NCI-H1048 (cell line): ENCODE measurements at places on chromosomes 12 and 14.

GRCh38 chr12:131375261-131375971, 335.5 kb upstream of the SFSWAP start:
- DNase-seq: no peak

GRCh38 chr14:63960926-63961567, 108.2 kb downstream of the SYNE2 start:
- DNase-seq: no peak

GRCh38 chr14:72332046-72332445, 399.8 kb downstream of the RGS6 start:
- DNase-seq: no peak

DNA sequence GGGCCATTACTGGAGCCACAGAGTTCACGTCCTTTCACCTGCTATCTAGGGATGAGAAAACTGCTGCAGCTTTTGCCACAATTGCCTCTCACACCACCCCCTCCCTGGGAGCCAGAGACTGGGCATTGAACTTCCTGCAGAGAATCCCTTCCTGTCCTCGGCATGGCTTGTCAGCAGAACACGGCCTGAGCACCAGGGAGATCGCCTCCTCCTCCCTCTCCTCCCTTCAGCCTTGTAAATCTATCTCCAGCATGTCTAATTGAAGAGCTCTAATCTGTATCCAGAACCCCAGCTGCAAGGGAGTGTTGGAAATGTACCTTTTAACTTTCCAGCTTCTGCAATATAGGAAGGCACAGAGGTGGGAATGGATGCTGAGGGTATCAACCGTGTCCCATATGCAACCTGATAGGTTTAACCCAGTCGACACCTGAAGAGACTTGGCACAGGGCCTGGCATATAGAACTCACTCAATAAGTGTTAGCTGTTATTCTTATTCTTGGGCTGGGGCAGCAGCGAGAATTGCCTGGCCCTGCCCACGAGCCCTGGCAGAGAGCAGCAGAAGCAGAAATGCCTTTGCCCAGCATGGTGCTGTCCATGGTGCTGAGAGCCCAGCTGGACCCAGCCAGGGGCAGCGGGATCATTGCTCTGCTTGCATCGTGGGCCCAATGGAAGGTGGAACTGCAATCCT, 26.8 kb downstream of the TMEM63C start:
- DNase-seq: peak; percentile 24

DNA sequence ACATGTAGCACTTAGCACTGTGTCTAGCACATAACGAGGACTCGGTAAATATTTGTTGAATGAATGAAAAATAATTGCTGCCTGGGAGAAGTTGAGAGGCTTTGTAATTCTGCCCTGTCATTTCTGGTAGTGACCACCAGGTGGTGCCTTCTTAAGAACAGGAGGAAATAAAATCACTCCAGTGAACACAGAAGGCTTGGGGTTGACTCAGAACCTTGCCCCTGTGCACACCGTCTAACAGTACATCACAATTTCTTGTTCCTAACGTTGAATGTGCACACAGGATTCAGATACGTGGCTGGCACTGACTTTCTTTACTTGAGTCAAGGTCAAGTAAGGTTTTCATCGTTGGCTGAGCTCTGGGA, 91.8 kb downstream of the RGS6 start:
- DNase-seq: no peak

DNA sequence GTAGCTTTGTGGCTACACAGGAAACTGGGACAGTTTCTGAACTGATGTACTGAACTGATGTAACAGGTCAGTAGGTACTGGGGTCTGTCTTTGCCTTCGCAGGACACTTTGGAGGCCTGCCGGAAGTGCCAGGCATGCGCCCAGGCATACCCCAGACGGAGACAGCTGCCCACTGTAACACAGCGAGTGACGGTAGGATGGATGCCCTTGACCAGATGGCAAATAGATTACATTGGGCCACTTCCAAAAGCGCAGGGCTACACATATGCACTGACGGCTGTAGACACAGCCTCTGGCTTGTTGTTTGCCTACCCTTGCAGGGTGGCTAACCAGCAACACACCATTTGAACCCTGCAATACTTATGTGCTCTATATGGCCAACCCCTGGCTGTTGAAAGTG, 94.1 kb upstream of the TMPO start:
- DNase-seq: no peak

- DNase-seq: no peak
Measured at GRCh38 chr14:68785534-68786490, 7.1 kb downstream of the ZFP36L1 start.

- DNase-seq: no peak
Measured at GRCh38 chr12:6340745-6341416, 995 bp downstream of the TNFRSF1A start.

DNA sequence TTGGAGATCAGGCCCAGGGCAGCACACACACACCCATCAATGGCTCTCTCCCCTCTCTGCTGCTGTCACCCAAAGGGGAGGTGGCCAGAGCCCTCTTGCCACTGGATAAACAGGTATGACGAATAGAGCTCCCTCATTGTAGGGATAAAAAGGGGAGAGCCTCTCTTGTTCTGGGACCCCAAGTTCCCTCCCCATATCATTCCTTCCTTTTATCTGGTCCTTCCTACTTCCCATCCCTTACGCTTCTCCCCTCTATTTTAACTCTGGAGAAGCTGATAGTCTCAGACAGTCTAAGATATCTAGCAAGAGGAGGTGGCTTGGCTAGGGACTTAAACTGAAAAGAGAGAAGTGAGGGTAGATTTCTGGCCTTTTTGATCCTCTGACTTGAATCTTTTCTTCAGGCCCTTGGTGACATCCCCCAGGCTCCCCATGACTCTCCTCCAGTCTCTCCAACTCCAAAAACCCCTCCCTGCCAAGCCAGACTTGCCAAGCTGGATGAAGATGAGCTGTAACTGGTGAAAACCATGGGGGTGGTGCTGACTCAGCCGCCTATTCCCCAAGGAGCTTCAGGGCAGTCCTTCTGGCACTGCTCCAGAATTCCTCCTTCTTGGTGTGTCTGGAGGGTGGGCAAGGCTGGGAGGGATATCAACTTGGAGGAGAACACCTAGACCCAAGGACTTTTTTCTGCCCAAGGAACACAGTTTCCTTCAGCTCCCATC, 5.3 kb downstream of the ARHGEF25 start:
- no peak for DNase-seq

DNA sequence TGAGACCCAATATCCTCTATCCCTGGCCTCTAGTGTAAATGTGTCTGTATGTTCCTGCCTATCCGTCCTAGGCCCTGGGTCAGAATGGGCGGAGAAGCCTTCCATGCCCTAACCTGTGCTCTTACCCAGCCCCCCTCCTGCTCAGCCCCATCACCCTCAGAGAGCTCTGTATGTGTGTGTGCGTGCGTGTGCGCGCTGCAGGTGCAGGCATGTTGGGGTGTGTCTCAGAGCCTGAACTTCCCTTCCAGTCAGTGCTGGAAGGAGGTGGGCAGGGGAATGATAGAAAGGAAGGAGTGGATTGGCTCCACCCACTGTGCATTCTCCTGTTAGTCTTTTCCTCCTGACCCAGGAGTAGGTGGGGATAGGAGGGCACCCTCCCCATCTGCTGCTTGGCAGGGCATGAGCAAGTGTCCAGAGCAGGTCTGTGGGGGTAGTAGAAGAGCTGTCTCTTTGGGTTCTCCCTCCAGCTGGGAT, 7.2 kb downstream of the NAB2 start:
- DNase-seq: no peak

DNA sequence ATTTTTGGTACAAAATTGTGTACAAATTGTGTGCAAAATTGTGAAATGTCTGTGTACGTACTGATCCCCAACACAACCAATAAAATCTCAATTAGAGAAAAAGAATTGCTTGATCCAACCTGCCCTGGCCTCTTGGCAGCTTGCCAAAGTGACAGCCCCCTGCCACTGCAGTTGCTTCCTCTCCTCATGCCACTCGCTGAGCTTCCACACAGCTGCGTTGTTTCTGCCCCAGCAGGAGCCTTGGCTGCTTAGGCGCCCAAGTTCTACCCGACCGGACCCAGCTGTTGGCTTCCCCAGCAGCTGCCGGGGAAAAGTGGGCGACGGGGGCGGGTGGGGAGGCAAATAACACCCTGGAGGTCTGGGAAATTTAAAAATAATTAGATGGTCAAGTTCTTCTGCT, 171.8 kb upstream of the ATF7IP start:
- DNase-seq: no peak

DNA sequence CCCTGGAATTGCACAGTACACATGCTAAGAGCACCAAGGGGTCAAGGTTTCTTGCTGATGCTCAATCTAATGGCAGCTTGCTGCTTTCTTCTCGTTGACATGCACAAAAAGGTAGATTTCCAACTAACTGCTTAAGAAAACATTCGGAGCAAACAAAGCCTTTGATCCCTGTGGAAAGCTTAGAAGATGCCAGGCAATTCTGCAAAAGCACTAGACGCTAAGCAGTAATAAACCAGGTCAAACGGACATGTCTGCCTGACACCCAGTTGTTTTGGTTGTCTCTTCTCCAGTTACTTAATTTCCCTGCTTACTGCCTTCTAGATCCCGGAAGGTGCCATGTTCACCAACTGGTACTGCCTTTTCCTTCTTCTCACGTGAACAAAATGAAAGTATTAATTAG, 100.5 kb upstream of the TMCC3 start:
- DNase-seq: no peak

GRCh38 chr12:10716704-10717315, 6.3 kb downstream of the YBX3 start:
- no peak for DNase-seq

DNA sequence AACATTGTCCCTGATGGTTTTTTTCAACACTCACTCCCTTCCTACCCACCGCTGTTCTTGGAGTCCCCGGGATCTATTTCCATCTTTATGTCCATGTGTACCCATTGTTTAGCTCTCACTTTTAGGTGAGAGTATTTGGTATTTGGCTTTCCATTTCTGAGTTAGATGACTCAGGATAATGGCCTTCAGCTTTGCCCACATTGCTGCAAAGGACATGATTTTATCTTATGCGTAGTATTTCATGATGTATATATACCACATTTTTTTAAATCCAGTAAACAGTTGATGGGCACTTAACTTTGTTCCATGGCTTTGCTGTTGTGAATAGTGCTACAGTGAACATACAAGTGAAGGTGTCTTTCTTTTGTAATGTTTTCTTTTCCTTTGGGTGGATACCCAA, 123.5 kb upstream of the KITLG start:
- DNase-seq: no peak

DNA sequence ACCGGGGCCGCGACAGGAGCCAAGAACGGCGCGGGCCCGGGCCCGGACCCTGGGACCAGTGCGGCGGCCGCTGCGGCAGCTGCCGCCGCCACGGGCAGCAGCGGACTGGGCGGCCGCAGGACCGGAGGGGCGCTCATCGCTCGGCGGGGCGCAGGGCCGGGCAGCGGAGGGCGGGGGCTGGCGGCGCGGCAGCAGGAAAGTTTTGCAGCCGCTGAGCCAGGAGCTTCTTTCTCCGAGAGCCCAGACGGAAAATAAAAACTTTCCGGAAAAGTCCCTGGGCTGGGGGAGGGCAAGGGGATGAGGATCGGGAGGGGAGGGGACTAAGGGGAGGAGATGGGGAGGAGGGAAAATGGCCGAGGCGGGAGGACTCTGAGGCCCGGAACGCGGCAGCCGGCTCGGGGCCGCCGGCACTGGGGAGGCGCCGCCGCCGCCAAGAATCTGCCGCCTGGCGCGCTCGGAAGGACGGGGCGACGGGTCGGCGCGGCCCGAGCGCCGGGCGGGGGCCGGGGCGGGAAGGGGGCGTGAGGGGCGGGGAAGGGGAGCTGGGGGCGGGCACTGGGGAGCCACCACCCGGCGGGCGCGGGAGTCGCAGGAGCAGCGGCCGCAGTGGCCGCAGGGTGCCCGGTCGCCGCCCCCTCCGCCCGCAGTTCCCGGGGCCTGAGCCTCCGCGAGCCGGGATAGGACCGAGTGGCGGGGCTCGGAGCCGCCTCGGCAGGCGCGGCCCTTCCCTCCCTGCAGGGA, at the start of gene PRKD1:
TSS of gene PRKD1 (minus strand) at position 472 of the 741 bp plus-strand sequence.
- DNase-seq: no peak

DNA sequence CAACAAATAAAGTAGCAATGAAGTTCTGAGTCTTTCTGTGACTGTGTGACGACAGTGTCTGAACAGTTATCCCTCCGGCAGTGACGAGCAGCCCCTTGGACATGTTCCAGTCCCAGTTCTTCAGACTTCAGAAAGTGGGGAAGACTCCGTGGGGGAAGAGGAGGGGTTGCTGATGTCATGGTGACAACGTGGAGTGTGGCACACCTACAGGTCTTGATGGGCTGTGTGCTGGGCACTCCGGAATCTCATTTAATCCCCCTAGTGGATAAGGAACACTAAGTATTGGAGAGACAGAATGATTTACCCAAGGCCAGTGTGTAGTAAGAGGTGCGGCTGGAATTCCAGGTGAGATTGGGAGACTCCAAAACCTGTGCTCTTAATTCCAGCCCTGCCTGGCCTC, 280.2 kb downstream of the CACNA1C start:
- DNase-seq: no peak

DNA sequence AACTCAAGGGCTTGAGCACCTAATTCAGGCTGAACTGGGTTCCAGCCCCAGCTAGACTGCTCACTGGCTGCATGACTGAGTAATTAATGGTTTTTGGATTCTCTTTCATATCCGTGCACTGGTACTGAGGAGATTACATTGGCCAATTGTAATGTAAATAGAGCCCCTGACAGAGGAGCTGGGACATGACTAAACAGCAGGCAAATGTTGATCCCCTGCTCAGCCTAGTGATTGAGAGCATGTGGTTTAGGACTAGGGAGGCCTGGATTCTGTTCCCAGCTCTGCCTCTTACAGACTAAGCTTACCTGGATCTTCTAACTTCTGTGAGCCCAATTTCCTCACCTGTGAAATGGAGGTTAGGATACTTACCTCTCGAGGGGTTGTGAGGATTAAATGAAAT, 204.3 kb downstream of the ESR2 start:
- DNase-seq: no peak

- DNase-seq: no peak
Measured at GRCh38 chr14:71267691-71268090, 360.4 kb downstream of the PCNX1 start.
